ENCODE measurements at places on chromosomes 12 and 14.

DNA sequence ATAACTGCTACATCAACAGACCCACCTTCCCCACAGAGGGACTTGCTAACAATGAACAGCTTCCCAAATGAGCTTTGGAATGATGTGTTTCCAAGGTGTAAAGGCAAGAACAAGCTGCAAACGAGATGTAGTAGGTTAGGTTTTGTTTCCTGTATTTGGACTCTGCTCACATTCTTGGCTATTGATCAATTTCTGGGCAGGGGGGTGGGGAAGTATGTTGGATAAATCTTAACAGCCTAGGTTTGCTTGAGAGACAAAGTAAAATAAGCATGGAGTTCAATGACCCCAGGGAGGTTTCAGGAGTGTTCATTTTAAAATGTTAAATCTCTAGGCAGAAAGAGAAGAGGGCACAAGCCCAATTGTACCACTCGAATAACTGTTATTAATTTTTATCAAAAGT lies 146.6 kb downstream of the DPY19L2 start:
- no peak overlapping the region for H3K27ac ChIP-seq
- no peaks in the 10 kb centered on the region for H3K4me1 ChIP-seq
- H3K27me3 ChIP-seq, result no peaks in the 10 kb centered on the region
- DNase-seq, result no peak
- H3K4me3 ChIP-seq, result no peak overlapping the region
- H3K36me3 ChIP-seq, result no peaks in the 10 kb centered on the region

- peaks cover 13% of the 10 kb centered on the region for H3K27me3 ChIP-seq
- no peak within 1 kb of the TSS for H3K27ac ChIP-seq
- H3K4me3 ChIP-seq, result peak within 1 kb of the TSS; percentile 87
- H3K4me1 ChIP-seq, result peaks cover 3% of the 10 kb centered on the region
- peaks cover 31% of the 10 kb centered on the region for H3K36me3 ChIP-seq
- DNase-seq, result peak; percentile 60
Measured at GRCh38 chr12:57611108-57611826, at the start of gene ARHGEF25. Gene ARHGEF25 (plus strand): TSS chr12:57611435. CDS start chr12:57611895, 460 bp downstream.

DNA sequence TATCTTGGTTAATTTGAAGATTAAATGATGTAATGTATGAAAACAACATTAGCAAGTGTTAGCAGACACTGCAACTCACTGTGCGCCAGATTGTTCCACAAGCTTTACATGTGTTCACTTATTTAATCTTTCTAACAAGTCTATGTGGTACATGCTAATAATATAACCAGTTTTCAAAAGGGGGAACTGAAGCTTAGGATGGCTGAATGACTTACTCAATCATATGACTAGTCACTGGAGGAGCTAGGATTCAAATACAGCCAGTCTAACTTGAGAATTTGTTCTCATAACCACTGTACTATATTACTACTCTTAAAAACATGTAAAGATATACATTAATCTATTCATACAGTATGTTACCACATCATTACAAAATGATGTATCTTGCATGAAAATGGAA lies 60.5 kb upstream of the LRIG3 start:
- H3K4me1 ChIP-seq, result peaks cover 6% of the 10 kb centered on the region
- no peaks in the 10 kb centered on the region for H3K36me3 ChIP-seq
- no peak overlapping the region for H3K4me3 ChIP-seq

DNA sequence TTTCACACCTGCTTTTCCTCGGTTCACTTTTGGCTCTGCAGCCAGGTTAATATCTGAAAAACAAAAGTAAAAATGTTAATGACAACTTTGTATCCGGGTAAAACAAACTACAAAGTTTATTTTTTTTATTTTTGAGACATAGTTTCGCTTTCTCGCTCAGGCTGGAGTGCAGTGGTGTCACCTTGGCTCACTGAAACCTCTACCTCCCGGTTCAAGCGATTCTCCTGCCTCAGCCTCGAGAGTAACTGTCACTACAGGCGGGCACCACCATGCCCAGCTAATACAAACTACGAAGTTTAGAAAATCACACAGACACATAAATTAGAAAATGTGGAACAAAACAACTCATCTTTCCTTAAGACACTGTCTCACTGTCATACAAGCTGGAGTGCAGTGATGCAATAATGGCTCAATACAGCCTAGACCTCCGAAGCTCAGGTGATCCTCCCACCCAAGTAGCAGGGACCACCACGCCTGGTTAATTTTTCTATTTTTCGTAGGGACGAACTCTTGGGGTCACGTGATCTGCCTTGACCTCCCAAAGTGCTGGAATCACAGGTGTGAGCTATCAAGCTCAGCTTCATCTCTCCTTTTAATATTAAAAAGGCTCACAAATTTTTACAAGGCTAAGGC lies 38.1 kb downstream of the HNRNPC start:
- no peak for DNase-seq
- H3K36me3 ChIP-seq, result peaks cover 46% of the 10 kb centered on the region
- peak overlapping the region; percentile 28 for H3K27ac ChIP-seq
- no peaks in the 10 kb centered on the region for H3K27me3 ChIP-seq

DNA sequence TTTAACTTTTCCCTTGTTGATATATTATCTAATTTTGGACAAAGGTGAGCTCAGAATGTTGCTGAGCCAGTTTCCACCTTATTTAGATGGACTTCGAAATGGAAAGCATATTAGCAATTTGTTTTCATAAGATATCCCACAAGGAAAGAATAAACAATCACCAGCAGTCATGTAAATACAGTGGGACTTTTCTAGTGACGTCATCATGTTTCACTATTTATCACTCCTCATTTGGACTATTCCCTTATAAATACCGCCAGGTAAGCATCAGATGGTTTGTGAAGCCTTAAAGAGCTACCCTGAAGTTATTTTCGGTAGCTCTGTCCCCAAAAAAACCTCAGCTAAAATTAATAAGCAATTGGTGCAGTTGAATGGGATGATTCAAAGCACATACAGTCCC lies 110.7 kb downstream of the PTPRR start:
- H3K27ac ChIP-seq, result no peak overlapping the region
- peaks cover 2% of the 10 kb centered on the region for H3K27me3 ChIP-seq
- no peak overlapping the region for H3K4me3 ChIP-seq
- no peaks in the 10 kb centered on the region for H3K4me1 ChIP-seq
- no peaks in the 10 kb centered on the region for H3K36me3 ChIP-seq
- no peak for DNase-seq

Data from endothelial cell (in vitro differentiated cells).